ENCODE measurements at places on chromosomes 16 and 17. TPM values are rescaled to one million over a fixed set of nuclear protein-coding genes. Genes with fewer than 3 reads are reported as not detected.

The ZG16 gene
- total RNA-seq: 0.21 TPM

The FOXN1 gene
- not detected for total RNA-seq

The HIGD1B gene
- not detected for total RNA-seq

The EFCAB5 gene
- total RNA-seq: 1.1 TPM

The HSF4 gene
- total RNA-seq: 64.9 TPM

The CHMP1A gene
- 153 TPM for total RNA-seq

The ZNF689 gene
- total RNA-seq: 7.0 TPM

The TNRC6A gene
- total RNA-seq: 36.7 TPM

The FBXW10B gene
- not detected for total RNA-seq

The GLIS2 gene
- 16.8 TPM for total RNA-seq

The PRDM7 gene
- not detected for total RNA-seq

The CCL8 gene
- total RNA-seq: not detected

The CLEC18C gene
- total RNA-seq: not detected

The C17orf78 gene
- total RNA-seq: not detected

The PYCARD gene
- total RNA-seq: 21.1 TPM

The CA5A gene
- total RNA-seq: not detected

The FDXR gene
- 93.1 TPM for total RNA-seq

The KCNH6 gene
- not detected for total RNA-seq

The SMTNL2 gene
- 15.6 TPM for total RNA-seq

The KCNH4 gene
- total RNA-seq: not detected

The TBC1D3E gene
- total RNA-seq: not detected

The ATP2A1 gene
- not detected for total RNA-seq

The REXO5 gene
- 2.1 TPM for total RNA-seq

The ACD gene
- total RNA-seq: 14.5 TPM

The MCRIP2 gene
- 92.9 TPM for total RNA-seq
